ENCODE measurements at places on chromosomes 13 and 19.

- no peak overlapping the region for H3K27ac ChIP-seq
- no peaks in the 10 kb centered on the region for H3K36me3 ChIP-seq
- DNase-seq: no peak
- H3K4me1 ChIP-seq: no peaks in the 10 kb centered on the region
Measured at GRCh38 chr13:44726214-44726613, 150.1 kb upstream of the TSC22D1 start.

- H3K27me3 ChIP-seq: no peaks in the 10 kb centered on the region
- H3K36me3 ChIP-seq: no peaks in the 10 kb centered on the region
- no peak overlapping the region for H3K27ac ChIP-seq
- DNase-seq: no peak
Measured at GRCh38 chr13:34847766-34848165, 94.3 kb upstream of the NBEA start.

GRCh38 chr19:47890865-47891621, 4.9 kb upstream of the SULT2A1 start:
- no peaks in the 10 kb centered on the region for H3K27me3 ChIP-seq
- H3K4me1 ChIP-seq: no peaks in the 10 kb centered on the region
- H3K27ac ChIP-seq: no peak overlapping the region
- DNase-seq: no peak
- no peak overlapping the region for H3K4me3 ChIP-seq

- DNase-seq: no peak
- H3K4me1 ChIP-seq: peaks cover 59% of the 10 kb centered on the region
- peaks cover 8% of the 10 kb centered on the region for H3K36me3 ChIP-seq
- H3K27me3 ChIP-seq: no peaks in the 10 kb centered on the region
- H3K4me3 ChIP-seq: peak overlapping the region; percentile 79
Measured at GRCh38 chr19:798415-799075, 1.3 kb downstream of the PTBP1 start.

- H3K4me1 ChIP-seq: peaks cover 41% of the 10 kb centered on the region
- no peaks in the 10 kb centered on the region for H3K36me3 ChIP-seq
- no peaks in the 10 kb centered on the region for H3K27me3 ChIP-seq
- peak; percentile 63 for DNase-seq
- H3K4me3 ChIP-seq: peak overlapping the region; percentile 88
Measured at GRCh38 chr13:29954082-29955028, 103.9 kb upstream of the UBL3 start.

DNA sequence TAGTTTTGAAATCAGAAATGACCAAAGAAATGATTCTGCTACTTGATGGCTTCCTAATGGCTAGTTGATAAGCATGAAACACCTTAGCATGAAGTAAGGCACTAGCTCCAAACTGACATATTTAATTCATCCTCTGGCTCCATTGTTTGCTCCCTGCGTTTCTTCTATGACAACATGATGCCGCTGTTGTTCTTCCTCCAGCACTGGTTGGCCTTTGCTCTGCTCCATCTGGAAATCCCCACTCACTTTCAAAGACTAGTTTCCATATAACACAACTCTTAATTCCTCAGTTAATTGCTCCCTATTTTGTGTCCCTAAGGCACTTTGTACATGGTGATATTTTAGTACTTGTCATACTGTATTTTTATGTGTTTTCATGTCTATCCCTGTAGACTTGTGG, 151.6 kb downstream of the GPC6 start:
- H3K27me3 ChIP-seq: no peaks in the 10 kb centered on the region
- no peak for DNase-seq
- H3K4me1 ChIP-seq: no peaks in the 10 kb centered on the region
- H3K4me3 ChIP-seq: no peak overlapping the region

- no peaks in the 10 kb centered on the region for H3K27me3 ChIP-seq
- no peak overlapping the region for H3K4me3 ChIP-seq
- no peak for DNase-seq
Measured at GRCh38 chr19:18839465-18840287, 7.9 kb downstream of the UPF1 start.

GRCh38 chr19:16607819-16608218, 20.2 kb downstream of the MED26 start:
- H3K36me3 ChIP-seq: no peaks in the 10 kb centered on the region
- no peak overlapping the region for H3K27ac ChIP-seq
- H3K27me3 ChIP-seq: no peaks in the 10 kb centered on the region
- H3K4me1 ChIP-seq: peaks cover 11% of the 10 kb centered on the region
- H3K4me3 ChIP-seq: no peak overlapping the region

- H3K4me3 ChIP-seq: no peak overlapping the region
- no peaks in the 10 kb centered on the region for H3K4me1 ChIP-seq
- no peak for DNase-seq
Measured at GRCh38 chr13:48945626-48946025, 30.1 kb upstream of the FNDC3A start.

- H3K4me3 ChIP-seq: no peak overlapping the region
- no peak for DNase-seq
- H3K27me3 ChIP-seq: no peaks in the 10 kb centered on the region
- no peak overlapping the region for H3K27ac ChIP-seq
- H3K4me1 ChIP-seq: no peaks in the 10 kb centered on the region
Measured at GRCh38 chr13:101492251-101492910, 39.9 kb downstream of the ITGBL1 start.

DNA sequence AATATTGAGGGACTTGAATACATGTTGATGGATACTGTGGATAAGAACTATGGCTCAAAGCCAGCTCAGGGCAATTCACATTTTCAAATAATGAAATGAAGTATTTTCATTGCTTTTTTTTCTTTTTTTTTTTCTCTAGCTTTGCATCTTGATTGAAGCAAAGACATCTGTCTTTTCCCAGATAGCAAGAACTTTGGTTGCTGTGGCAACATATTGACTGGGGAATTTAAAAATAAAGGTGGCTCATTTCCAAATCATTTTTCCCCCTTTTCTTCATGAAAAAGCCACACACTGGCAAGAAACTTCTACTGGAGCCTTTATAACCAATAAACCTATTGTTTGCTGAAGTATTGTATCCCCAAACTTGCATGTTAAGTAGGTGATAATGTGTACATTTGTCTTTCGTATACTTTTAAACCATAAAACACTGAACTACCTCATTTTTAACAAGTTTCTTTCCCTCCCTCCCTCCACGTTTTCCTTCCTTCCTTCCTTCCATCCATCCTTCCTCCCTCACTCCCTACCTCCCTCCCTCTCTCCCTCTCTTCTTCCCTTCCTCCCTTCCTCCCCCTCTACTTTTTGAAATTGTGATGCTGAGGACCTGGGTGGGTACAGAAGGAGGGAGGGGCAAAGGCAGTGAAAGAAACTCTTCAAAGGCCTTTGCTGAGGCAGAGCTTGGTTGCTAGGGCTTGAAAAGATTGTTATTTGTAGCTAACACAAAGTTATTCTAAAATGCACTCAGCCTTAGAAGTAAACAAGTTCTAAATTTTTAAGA, 343.5 kb upstream of the SPRY2 start:
- no peak overlapping the region for H3K27ac ChIP-seq
- H3K4me3 ChIP-seq: no peak overlapping the region
- no peaks in the 10 kb centered on the region for H3K27me3 ChIP-seq
- no peak for DNase-seq

GRCh38 chr19:48469934-48470680, 938 bp downstream of the CYTH2 start:
- peaks cover 19% of the 10 kb centered on the region for H3K4me1 ChIP-seq
- no peak for DNase-seq
- H3K27me3 ChIP-seq: no peaks in the 10 kb centered on the region
- peaks cover 46% of the 10 kb centered on the region for H3K36me3 ChIP-seq

GRCh38 chr19:12733369-12734214, 892 bp downstream of the TRIR start:
- peaks cover 21% of the 10 kb centered on the region for H3K36me3 ChIP-seq
- H3K4me1 ChIP-seq: peaks cover 53% of the 10 kb centered on the region
- DNase-seq: peak; percentile 73

Data from CD4-positive, CD25-positive, alpha-beta regulatory T cell (primary cell).